ENCODE measurements at places on chromosomes 11 and 22. TPM values are rescaled to one million over a fixed set of nuclear protein-coding genes. Genes with fewer than 3 reads are reported as not detected.
A peak's percentile ranks its signal among the peaks of the same experiment; 100 is the strongest.

- no peak for DNase-seq
These were observed 7.6 kb downstream of the TTLL12 start for GRCh38 chr22:43179146-43179910.

- DNase-seq: no peak
These were observed 125.6 kb downstream of the BCR start for GRCh38 chr22:23305922-23306374.

DNA sequence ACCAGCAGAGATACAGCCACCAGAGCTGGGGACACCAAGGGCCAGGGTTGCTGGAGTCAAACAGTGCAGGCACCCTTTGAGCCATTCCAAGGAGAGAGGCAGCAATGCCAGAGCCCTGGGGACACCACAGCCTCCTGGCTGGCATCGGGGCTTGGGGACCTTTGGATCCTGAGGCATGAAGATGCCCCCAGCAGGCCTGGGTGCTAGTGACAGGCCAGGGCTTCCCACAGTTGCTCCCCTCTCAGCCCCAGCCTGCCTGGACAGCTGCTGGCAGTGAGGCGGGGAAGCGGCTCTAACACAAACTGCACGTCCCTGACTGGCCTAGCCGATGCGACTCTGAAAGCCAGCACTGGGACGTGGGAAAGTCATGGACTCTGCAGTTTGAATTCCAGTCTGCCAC, 2.7 kb downstream of the CD5 start:
- no peak for DNase-seq

DNA sequence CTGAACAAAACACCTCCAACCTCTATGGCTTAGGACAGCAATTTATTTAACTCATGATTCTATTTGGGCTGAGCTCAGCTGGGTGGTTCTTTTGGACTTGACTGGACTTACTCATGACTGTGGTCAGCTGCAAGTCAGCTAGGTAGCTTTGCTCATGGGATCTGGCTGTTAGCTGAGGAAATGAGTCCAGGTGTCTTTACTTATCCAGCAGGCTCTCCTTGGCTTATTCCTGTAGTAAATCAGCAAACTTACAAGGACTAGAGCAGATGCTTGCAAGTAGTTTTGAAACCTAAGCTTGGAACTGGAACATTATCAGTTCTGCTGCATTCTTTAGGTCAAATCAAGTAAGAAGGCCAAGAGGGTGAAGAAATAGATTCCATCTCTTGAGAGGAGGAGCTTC, 8.0 kb upstream of the HIKESHI start:
- no peak for DNase-seq

DNA sequence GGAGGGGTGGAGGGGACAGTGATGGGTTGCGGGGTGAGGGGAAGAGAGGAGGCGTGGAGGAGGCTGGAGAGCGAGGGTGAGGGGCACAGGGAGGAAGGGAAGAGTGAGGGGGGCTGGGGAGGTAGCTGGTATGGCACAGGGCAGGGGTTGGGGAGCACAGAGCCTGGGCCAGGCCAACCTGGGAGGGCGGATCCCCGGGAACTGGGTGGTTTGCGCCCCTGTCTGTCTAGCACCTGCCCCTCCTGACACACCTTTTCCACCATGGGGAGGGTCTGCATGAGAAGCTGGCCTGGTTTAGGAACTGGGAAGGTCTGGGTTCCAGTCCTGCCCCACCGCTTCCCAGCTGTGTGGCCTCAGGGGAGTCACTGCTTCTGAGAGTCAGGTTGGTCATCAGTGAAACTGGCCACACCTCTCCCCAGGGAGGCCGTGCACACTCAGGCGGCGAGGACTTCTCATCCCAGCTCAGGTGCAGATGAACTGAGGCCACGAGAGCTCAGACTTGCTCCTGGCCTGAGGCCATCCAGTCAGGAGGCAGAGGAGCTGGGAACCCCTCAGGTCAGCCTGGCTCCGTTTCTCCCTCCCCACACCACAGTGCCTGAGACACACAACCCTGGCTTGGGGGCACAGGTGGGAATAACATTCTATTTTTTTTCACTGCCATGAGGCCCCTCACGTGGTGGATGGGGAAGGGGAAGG, 95.6 kb downstream of the PHF21B start:
- no peak for DNase-seq

DNA sequence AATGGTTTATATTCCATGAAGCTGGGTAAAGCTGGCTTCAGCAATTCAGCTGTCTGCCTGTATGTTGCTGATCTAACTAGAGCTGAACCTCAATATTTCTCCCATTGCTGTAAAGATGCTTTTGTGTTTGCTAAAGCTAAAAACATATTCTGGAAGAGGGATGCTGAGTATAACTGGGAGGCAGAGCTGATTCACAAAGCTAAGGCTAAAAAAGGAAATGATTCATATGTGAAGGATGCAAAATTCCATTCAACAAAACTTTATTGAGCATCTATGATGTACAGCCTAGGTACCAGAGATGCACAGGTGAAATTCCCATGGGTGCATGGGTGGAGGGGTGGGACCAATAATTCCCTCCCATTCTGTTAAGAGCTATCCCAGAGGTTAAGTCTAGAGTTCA, 193.9 kb downstream of the KIF18A start:
- DNase-seq: no peak

GRCh38 chr11:129989149-129989813, 13.4 kb downstream of the PRDM10 start:
- DNase-seq: no peak

- DNase-seq: no peak
These were observed 593.2 kb downstream of the BRD1 start for GRCh38 chr22:49234459-49234858.

DNA sequence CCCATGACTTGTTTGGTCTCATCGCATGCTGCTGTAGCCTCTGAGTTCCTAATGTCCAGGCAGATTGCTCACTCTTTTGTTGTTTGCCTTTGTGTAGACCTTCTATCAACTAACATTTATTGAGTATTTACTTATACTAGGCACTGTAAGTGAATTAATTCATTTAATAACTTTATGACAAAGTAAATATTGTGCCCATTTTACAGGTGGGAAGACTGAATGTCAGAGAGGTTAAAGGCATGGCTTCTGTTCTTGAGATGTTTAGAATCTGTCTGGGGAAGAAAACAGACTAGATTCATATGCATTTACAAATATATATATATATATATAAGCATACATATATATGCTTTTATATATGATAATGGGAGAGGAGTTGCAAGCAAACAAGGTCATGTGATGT, 27.1 kb downstream of the EHF start:
- no peak for DNase-seq

GRCh38 chr11:95913830-95914615, 9.9 kb downstream of the MTMR2 start:
- no peak for DNase-seq

DNA sequence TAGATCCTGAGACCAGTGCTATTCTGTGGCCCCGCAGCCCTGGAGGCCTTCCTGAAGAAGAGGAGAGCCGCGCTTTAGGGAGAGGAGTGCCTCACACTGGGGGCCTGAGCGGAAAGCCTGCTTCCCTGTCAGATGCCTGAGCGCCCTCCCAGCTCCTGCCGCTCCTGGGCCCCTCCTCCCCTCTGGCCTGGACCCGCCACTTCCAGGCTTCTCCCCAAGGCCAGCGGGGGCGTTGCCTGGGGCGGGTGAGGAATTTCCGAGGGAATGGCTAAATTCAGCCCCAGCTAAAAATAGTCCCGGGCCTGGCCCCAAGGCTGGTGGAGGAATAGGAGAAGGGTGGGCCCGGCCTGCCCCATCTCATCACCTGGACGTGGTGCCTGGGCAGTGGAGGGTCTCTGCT, 15.4 kb downstream of the ARHGEF17 start:
- no peak for DNase-seq

DNA sequence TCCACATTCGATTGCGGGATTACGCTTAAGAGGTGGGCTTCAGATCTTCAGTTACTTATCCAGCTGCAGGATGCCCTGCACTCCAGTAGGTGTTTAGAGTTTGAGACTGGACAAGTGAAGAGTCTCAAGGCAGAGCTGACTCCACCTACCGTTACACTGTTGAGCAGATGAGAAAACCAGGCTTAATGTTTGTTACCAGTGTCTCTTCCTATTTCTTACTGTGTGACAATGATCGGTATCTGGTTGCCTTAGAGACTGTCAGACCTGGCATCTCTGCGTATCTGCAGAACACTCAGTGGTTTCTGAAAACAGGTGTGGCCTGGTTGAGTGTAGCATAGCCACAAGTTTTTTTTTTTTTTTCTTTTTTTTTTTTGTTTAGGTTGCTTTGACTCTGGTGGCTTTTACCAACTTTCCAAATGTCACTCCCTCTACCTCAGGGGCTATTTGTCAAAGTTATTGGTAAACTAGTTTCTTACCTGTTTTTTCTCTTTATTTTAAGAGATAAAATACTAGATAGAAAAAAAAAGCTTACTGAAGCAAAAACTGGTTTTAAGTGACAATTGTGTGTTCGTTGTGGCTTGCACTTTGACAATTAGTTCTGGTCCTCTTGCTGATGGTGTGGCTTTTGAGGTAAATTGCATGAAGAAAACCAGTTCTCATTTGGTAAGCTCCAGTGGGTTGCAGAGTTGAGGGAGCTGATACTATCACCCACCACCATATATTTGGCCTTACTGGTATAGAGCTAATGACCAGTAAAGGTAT, 284.8 kb downstream of the ETS1 start:
- DNase-seq: peak; percentile 71

GRCh38 chr22:22394591-22394990, 114.0 kb downstream of the ZNF280B start:
- no peak for DNase-seq

- DNase-seq: no peak
These were observed 75.2 kb upstream of the TP53I11 start for GRCh38 chr11:45025716-45026492.

DNA sequence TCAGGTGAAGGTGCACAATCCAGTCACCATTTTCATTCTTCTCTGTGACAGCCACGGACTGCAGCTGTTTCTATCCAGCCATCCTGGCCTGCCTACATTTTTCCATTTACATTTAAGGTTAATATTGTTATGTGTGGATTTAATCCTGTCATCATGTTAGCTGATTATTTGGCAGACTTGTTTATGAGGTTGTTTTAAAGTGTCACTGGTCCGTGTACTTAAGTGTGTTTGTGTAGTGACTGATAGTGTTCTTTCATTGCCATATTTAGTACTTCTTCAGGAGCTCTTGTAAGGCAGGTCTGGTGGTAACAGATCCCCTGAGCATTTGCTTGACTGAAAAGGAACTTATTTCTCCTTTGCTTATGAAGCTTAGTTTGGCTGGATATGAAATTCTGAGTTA, 364.2 kb downstream of the JRKL start:
- no peak for DNase-seq

- DNase-seq: no peak
These were observed 14.1 kb downstream of the PLCB3 start for GRCh38 chr11:64265176-64266160.

DNA sequence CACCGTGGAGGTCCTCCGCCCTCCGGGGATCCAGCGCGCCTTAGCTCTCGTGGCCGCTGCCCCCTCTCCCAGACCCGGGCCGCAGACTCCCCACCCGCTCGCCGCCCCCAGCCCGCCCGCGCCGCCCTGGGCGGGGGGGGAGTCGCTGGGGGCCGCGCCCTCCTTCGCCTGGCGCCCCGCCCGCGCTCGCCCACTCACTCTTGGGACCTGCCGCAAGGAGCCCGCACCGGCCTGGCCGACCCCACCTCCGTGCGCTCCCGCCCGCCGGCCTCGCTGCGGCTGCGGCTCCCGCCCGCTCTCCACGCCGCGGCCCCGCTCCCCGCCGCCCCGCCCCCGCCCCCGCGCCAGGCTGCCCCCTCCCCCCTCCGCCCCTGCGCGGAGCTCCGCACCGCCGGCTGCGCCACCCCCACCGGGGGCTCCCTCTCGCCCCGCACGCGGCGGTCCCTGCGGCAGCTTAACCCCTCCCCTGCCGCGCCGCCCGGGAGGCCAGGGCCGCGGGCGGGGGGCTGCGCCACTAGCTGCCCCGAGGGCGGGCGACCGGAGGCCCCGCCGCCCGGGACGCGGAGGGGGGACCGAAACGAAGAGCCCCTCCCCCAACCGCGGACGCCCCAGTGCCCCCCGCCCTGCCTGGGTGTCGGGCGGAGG, 724 bp upstream of the RASGRP2 start:
- DNase-seq: peak; percentile 42

- DNase-seq: peak; percentile 39
These were observed 886 bp downstream of the PITPNM1 start for GRCh38 chr11:67504005-67504949.

- no peak for DNase-seq
These were observed 41.3 kb upstream of the MN1 start for GRCh38 chr22:27842669-27843431.

GRCh38 chr22:29703569-29704195, 16.1 kb upstream of the CABP7 start:
- no peak for DNase-seq

GRCh38 chr11:119992171-119993051, 145.5 kb downstream of the TRIM29 start:
- no peak for DNase-seq

DNA sequence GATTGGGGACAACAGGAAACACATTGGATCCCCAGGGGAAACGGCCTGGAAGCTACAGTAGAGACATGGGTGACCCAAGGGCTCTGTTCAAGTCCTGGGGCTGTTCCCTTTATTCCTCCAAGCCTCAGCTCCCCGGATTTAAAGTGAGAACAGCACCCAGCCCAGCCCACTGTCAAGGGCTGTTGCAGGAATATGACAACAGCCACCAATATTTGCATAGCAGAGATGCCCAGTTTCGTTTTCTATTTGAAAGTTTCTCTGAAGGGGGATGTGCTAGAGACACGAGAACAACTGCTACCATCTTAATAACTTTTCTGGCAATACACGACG, 81.1 kb upstream of the WNT7B start:
- DNase-seq: peak; percentile 35

Gene PLAAT3
- total RNA-seq: 11.5 TPM

Gene OR5P2
- not detected for total RNA-seq

Gene TIMP3
- not detected for total RNA-seq

Gene TCN1
- not detected for total RNA-seq

Gene SAC3D1
- total RNA-seq: 18.1 TPM

Gene FBLN1
- total RNA-seq: not detected

Gene DMC1
- total RNA-seq: 30.7 TPM

Gene NTM
- not detected for total RNA-seq

Gene UPB1
- 0.26 TPM for total RNA-seq

Gene TSSC4
- total RNA-seq: 50.6 TPM

Gene ARCN1
- total RNA-seq: 170 TPM

Gene OR8G5
- not detected for total RNA-seq

Gene MS4A4A
- not detected for total RNA-seq

Gene CARD16
- total RNA-seq: 8.0 TPM

Gene PATE4
- total RNA-seq: not detected

Measured in activated T-cell treated with anti-CD3 and anti-CD28 coated beads, Interleukin-2, amount 50 U/mL, for 72 hours (primary cell).